Stimulated activated CD4-positive, alpha-beta T cell treated with anti-CD3 and anti-CD28 coated beads, Interleukin-12 subunit alpha, Interleukin-12 subunit beta, amount 100 ng/mL, for 48 hours (primary cell): ENCODE measurements at places on chromosomes 5 and 9.

- no peak for DNase-seq
Observed at GRCh38 chr5:56588636-56589480, 226.5 kb upstream of the MAP3K1 start.

- no peak for DNase-seq
Observed at GRCh38 chr9:128882677-128883603, 1.0 kb downstream of the LRRC8A start.

- DNase-seq: no peak
Observed at GRCh38 chr9:137042751-137043727, 2.9 kb downstream of the NPDC1 start.

DNA sequence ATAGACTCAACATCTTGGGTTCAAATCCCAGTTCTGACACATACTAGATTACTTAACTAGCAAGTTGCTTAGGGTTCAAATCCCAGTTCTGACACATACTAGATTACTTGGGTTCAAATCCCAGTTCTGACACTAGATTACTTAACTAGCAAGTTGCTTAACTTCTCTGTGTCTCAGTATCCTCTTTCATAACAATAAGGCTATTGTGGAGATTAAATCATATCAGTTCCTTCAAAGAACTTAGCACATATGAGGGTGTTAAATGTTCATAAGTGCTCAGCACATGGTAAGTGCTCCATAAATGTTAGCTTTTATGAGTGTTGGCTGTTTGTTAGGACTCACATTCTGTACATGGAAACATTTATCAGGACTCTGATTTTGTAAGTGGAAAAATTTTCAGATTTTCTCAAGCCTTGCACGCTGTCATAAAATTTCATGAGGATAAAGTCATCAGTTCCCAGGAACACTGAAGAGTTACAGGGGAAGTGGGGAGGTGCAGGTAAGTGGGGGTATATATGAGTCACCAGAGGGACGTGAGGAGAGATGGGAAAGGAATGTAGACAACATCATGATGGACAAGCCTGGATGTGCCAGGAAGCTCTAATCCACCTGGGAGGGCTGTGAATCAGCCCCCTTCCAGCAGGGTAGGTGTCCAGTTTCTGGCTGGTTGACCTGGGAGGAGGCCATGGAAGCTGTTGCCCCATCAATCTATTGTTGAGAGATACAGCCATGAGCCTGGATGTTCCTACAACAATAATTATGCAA is 532.2 kb upstream of the WWC1 start:
- no peak for DNase-seq

GRCh38 chr5:134813407-134813806 is 32.4 kb upstream of the C5orf24 start:
- DNase-seq: no peak
